Cortex of kidney (tissue), 1 donor: ENCODE measurements at places on chromosomes 16 and 17.

GRCh38 chr16:1890708-1891050 is 18.7 kb upstream of the MEIOB start:
- no peak for DNase-seq

DNA sequence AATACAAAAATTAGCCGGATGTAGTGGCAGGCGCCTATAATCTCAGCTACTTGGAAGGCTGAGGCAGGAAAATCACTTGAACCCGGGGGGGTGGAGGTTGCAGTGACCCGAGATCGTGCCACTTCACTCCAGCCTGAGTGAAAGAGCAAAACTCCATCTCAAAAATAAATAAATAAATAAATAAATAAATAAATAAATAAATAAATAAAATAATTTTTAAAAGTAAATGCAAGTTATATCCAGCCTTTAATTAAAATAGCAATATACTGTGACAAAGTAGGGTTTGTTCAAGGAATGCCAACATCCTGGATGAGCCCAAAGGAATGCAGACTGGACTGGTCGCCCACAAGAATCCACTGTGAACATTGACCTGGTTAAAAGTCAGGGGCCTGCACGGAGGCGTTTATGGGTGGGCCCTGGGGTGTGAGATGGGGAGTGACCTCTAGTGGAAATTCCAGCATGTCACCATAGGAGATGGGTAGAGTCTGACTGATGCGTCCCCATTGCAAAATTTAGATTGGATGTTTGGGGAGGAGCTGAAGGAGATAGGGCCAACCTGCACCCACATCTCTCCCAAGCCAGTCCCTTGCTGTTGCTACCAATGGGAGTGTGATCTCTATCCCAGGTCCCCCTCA is 9.7 kb upstream of the PIK3R5 start:
- no peak for DNase-seq

- no peak for DNase-seq
Observed at GRCh38 chr17:80892900-80893603, 98.6 kb upstream of the CHMP6 start.

GRCh38 chr17:40648384-40648968 is 858 bp upstream of the SMARCE1 start:
- DNase-seq = no peak

DNA sequence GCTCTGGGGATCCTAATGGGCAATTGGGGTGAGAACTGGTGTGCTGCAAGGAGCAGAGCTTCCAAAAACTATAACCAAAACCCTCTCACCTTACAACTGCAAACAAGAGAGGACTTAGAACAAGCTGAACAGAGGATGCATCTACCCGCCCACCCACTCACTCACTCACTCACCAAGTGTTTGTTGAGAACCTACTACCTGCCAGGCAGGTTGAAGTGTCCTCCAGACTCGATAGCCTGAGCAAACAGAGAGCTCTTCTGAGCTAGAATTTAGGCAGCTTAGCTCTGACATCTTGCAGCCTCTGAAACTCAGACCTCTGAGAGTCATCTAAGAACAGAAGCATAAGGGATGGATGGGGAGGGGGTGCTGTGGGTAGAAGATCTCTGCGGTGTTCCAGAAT is 41.2 kb downstream of the CACNG3 start:
- no peak for DNase-seq

DNA sequence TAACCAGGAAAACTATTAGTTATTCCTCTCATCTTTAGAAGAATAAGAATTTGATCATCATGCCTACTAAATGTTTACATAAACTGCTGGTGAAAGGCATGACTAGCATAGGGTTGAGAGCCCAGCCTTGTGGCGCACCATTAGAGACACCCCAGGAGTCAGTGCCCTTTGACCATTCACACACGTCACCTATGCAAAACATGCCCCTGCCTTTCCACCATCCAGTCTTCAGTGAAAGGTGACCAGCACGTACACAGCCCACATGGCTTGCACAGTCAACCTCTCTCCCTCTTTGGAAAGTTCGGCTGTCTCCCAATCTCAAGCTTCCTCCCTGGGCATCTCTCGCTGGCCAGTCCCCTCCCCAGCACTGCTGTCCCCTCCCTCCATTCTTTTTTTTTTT is 150.3 kb downstream of the ENGASE start:
- DNase-seq = no peak

GRCh38 chr16:48300391-48300856 is 53.1 kb upstream of the ABCC11 start:
- no peak for DNase-seq

- DNase-seq = no peak
Observed at GRCh38 chr17:59800530-59800942, 92.2 kb downstream of the TUBD1 start.

DNA sequence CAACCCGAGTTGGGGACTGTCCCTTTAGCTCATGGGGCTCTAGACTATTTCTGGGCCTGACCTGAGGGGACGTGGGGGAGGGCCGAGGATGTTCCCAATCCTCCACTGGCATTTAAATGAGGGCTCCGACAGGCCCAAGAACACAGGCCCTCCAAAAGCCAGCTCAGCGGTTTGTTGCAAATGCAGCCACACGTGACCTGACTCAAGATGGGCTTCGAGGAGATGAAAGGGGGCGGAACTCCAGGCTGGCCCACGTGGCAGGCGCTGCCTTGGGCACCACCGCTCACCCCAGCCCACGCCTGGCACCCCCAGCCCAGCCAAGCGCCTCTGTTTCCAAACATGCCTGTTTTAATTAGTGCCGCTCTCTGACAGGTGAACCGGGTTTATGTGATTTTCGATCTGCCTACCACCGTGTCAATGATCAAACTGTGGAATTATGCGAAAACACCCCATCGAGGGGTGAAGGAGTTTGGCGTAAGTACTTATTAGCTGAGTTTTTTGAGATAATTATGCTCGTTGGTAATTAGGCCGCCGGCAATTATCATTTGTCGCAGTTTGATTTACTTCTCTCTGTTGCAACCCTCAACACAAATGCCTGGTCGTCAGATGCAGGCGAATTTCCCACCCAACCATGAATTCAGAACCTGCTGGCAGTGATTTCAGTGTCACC is 226.7 kb downstream of the KATNIP start:
- DNase-seq = no peak

GRCh38 chr16:81531419-81531821 is 86.8 kb downstream of the CMIP start:
- no peak for DNase-seq

DNA sequence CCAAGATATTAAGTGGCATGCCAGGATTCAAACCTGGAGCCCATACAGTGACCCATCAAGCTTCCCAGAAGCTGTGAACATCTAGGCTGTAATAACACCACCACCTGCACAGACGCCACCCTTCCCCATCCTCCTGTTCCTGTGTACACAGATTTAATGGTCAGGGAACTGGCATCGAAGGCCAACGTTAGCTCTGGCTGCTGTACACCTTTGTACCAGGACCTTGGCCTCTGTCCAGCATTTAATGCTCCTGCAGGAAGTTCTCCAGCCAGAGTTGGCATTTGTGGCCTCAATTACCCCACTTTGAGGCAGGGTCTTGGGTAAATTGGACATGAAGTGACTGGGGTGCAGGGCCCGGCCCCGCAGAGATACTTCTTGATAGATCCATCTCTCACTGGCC is 49.3 kb downstream of the SCNN1B start:
- no peak for DNase-seq

DNA sequence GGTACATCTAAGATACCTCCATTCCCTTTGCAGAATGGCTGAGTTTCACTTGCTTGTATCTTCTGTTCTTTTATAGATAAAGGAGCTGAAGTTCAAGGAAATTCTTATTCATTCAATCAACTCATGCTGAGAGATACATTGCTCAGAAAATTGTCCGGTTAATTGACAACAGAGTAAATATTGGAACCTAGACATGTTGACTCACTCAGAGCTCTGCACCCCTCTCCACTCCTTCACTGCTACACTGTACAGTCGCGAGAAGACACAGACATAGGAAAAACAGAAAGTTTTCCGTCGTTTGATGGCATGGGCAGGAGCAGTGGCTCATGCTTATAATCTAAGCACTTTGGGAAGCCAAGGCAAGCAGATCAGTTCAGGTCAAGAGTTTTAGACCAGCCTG is 690.5 kb upstream of the SOX9 start:
- no peak for DNase-seq
